Activated CD8-positive, alpha-beta memory T cell treated with anti-CD3 and anti-CD28 coated beads for 1 hour (primary cell): ENCODE measurements at places on chromosomes 2 and 18.

GRCh38 chr2:3651691-3652648 lies 6.0 kb upstream of the ALLC start:
- DNase-seq = peak; percentile 12

DNA sequence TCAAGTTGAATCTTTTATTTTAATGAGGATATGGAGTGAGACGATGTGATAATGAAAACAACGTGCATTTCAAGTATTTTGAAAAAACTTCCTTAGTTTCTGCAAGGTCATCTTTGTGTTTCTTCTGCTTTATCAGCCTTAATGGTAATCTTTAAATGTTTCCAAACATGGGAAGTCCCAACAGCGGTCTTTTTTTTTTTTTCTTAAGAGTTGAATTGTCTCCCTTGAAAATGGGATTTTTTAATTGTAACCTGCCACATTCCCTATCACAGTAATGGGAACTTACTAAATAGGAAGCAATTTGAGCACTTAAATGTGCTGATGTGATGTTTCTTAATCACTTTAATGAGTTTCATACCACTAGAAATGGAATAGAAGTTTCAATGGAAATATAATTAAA lies 45.8 kb downstream of the ATIC start:
- DNase-seq = no peak

GRCh38 chr18:68942230-68942629 lies 144.3 kb downstream of the CCDC102B start:
- no peak for DNase-seq

DNA sequence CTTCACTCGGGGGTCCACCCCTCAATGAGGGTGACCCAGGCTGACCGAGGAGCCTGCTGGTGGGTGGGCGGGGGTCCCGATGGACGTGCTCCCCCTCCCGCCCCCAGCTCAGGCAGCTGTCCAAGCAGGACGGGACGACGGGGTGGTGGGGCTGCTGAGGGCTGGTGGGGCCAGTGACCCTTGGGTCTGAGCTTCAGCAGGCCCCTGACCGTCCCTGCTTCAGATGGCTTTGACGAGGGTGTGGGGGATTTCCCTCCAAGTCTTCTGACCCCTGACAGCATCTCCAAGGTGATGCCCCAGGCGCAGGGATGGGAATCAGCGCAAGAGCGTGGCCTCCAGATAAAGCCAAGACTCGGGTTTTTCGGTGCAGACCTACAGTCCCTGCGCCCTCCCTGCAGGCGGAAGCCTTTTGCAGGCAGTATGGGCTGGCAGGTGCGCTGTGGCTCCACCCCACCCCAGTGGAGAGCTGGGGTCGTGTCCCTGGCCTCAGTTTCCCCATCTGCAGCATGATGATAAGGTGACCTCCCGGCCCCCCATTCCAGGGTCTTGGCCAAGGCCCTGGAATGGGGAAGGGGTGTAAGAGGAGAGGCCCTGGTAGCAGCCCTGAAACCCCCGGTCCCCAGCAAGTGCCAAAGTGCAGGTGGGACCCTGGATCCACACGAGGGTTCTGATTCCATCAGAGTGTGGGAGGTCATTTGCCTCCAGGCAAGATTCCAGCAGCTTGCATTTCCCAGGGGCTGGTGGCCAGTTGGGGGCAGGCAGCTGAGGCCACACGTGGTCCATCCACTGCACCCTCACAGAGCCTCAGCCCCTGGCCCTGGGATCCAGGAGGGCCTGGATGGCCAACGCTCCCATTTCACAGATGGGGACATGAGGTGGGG lies 8.7 kb downstream of the CROCC2 start:
- DNase-seq = no peak

DNA sequence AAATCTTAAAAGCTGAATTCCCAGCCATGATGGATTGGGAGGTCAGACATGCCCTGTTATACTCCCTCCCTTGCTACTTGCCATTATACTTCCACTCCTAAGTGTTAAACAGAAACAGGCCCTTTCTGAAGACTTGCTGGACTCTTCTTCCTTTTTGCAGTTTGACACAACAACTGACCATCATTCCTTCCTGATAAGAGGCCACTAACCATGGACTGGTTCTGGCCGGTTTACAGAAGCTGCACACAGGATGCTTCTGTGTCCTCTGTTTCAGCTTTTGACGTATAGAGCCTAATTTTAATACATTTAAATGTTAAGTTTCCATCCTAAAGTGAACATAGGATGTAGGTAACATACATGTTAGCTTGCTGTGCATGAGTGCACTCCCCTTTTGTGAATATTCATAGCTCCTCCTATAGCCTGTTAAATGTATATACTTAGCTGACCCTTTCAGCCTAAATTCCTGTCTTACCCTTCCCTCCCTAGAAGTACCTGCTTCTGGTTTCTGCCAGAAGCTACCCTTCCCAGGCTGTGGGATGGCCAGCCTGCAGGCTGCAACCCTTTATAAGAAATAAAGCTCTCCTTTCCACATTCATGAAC lies 13.2 kb downstream of the FBXO48 start:
- DNase-seq = no peak

DNA sequence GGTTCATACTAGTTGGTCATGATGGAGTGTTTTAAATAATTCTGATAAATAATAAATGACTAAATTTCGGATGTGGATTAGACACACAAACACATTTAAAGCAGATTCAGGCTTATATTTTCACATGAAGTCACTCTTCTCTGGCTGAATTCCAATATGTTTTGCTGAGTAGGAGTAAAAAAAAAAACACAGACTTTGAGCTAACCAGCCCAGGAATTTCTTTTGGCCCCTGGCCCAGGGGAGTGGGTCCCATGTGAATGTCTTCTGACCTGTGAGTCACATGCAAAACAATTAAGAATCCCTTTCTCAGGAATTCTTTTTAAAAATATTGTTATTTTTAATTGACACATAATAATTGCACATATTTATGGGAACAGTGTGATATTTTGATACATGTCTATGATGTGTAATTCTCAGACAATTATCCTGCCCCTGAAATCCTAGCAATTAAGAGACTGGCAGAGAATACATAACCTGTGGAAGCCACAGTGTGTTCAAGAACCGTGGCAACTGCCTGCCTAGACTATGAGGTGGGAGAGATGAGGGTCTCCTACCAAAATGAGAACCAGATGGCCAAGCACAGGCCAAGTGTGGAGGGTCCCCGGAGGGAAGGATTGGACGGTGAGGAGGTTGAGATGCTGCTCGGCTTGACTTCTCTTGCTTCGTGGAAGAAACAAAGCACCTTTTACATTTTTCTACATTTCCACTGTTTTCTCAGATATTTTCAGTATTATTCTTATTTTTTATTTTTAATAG lies 236.4 kb downstream of the PIEZO2 start:
- no peak for DNase-seq

DNA sequence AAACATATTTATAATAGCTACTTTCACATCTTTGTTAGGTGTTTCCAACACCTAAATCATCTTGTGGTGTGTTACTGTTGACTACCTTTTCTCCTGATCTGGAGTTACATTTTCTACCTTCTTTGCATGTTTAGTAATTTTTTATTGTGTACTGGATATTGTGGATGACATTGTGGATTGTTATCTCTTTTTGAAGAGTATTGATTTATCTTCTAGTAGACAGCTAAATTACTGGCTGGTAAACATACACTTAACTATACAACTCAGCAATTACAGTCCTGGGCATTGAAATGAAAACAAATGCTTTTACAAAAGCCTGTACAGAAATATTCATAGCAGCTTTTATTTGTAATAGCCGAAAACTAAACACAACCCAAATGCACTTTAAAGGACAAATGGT lies 150.8 kb downstream of the PTRHD1 start:
- DNase-seq = no peak
